KG1 (cell line): ENCODE measurements at places on chromosomes 2 and 18.

GRCh38 chr2:185668710-185669109 is 69.9 kb upstream of the FSIP2 start:
- DNase-seq: no peak

- no peak for DNase-seq
These were observed 16.3 kb upstream of the GPR17 start for GRCh38 chr2:127629637-127630036.

- DNase-seq: no peak
These were observed 217.7 kb upstream of the SLC35G4 start for GRCh38 chr18:11391661-11392060.

GRCh38 chr2:124201713-124202112 is 176.6 kb downstream of the CNTNAP5 start:
- no peak for DNase-seq

- DNase-seq: no peak
These were observed 139.8 kb downstream of the ZFP36L2 start for GRCh38 chr2:43086451-43087221.

DNA sequence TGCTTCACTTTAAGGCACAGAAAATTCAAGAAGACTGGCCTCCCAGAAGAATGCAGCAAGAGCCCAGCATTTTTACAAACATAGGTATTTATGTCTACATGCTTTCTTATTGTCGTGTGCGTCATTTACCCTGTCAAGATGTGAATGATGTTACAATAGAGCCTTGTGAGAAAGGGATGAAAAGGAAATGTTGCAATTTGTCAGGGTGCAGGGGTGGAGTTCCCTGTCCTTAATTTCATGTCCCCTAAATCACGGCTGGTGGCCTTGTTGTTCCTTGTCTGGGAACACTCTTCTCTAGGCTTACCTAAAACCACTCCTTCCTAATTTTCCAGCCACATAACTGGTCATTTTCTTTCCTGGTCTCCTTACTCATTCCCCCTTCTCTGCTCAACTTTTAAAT is 194.2 kb downstream of the TXNL1 start:
- DNase-seq: no peak
